ENCODE measurements at places on chromosomes 16 and 17.

DNA sequence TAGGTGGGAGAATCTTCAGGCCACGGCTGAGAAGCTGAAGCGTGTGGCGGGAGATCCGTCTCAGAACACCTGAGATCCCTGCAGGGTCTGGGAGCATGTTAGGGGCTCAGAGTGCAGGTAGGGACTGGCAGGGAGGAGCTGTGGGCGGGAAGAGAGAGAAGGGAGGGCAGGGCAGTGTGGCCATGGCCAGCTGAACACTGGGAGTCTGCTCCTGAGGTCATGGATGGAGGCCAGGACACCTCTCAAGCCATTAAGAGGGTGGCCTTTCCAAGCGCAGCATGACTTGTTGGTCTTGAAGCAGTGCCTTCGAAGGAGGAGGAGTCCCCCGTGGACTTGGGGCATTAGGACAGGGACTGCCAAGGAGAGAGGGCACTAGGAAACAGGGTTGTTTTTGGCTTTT, 23.7 kb downstream of the NAA60 start:
- no peak for DNase-seq

DNA sequence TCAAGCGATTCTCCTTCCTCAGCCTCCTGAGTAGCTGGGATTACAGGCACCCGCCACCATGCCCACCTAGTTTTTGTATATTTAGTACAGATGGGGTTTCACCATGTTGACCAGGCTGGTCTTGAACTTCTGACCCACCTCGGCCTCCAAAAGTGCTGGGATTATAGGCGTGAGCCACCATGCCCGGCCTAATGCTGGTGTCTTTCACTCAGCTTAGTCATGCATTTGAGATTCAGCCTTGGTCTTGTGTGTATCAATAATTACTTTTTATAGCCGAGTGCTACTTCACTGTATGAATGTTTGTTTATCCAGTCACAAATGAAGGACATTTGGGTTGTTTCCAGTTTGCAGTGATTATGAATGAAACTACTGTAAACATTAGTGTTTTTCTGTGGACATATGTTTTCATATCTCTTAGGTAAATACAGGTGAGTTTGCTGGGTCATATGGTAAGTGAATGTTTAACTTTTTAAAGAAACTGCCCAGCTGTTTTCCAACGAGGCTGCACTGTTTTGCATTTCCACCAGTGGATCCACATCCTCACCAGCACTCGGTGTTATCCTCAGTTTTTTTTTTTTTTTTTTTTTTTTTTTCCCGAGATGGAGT, 11.0 kb upstream of the PLCG2 start:
- no peak for DNase-seq

GRCh38 chr17:6755731-6756184, at the start of gene XAF1:
Gene XAF1 (plus strand): TSS chr17:6756046. CDS start chr17:6756079, 33 bp downstream.
- no peak for DNase-seq

DNA sequence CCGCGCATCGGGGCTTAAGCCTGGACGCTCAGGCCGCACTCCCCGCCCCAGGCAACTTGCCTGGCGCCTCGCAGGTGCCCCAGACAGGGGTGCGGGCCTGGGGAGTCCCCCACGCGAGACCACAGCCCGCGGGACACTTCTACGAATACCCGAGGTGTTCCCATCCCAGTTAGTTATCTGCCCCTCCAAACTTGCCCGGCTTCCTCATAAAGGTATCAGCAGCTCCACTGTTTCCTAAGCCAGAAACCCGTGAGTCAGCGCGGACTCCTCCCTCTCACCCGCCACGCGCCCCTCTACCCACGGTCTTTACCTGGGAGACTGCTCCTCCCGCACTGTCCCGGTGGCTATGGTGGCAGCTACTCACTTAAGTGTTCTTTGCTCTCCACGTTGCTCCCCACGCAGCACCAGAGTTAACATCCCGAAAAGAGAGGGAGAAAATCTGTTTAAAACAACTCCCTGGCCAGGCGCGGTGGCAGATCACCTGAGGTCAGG, 1.0 kb upstream of the CREBBP start:
- no peak for DNase-seq

- no peak for DNase-seq
These were observed 197.4 kb downstream of the SPECC1 start for GRCh38 chr17:20206591-20206990.

GRCh38 chr16:4303973-4304372, 11.9 kb upstream of the GLIS2 start:
- no peak for DNase-seq

- DNase-seq = no peak
These were observed 10.5 kb upstream of the MSI2 start for GRCh38 chr17:57245786-57246185.

- DNase-seq = no peak
These were observed at the start of gene KRTAP2-3 for GRCh38 chr17:41060052-41060604. Gene KRTAP2-3 (minus strand): TSS chr17:41060114. CDS start chr17:41060050, 64 bp downstream.

DNA sequence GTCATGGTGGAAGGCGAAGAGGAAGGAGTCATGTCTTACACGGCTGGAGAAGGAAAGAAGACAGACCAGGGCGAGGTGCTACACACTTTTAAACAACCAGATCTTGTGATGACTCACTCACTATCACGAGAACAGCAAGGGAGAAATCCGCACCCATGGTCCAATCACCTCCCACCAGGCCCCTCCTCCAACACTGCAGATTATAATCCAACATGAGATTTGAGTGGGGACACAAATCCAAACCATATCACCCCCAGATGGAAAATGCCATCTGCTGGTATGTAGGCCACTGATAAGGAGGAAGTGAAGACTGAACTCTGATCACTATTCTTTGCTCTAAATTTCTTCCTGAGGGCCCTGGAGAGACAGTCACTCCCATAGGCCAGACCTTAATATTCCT, 7.5 kb upstream of the ITGAX start:
- DNase-seq = no peak

DNA sequence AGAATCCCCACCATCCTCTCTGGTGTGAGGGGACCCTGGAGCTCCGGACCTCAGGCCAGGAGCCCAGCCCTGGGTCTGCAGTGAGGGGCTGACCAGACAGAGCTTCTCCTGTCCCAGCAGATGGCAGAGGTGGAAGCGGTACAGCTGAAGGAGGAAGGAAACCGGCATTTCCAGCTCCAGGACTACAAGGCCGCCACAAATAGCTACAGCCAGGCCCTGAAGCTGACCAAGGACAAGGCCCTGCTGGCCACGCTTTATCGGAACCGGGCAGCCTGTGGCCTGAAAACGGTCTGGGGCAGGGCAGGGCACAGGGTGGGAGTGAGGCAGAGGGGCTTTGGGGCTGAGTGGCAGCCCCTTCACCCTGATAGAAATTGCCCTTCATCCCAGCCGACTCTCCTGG, 527 bp downstream of the UNC45B start:
- no peak for DNase-seq

DNA sequence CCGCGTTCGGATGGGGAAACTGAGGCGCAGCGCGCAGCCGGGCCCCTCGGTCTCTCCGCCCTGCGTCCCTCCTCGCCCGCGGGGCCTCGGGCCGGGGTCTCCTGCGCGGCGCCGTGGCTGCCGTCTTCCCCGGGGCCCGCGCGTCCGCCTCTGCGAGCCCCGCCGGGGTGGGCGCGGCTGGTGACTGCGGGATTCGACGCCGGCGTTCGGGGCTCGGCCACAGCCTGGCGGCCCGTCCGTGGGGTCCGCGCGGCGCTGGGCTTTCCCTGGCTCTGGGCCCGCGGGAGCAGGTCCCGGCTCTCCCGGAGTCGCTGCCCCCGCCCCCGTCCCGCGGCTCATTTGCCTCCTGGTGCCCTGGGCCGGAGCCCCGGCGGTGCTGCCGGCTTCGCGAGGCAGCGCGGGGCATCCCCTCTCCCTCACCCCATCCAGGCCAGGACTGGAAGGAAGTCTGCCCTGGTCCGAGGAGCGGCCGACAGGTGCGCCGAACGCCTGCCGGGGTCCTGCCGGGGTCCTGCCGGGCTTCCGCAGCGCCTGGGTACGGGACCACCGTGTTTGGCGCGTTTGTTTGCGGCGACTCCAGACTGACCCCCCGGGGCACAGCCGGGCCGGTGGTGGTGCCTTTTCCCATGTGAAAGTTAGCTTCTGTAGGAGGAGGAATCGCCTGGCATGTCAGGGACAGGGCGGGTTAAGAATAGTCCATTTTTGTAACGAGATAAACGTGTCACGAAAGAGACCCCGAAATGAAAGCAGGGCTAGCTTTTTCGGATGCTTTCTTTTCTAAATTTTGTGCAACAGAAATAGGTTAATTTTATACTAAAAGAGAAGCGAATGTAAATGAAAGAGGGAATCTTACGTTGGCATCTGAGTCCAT, 671 bp downstream of the CHMP6 start:
- no peak for DNase-seq

GRCh38 chr17:3929181-3929580, 12.9 kb upstream of the P2RX1 start:
- DNase-seq = no peak

- DNase-seq = no peak
These were observed 22.4 kb downstream of the CPD start for GRCh38 chr17:30401097-30401496.

GRCh38 chr16:87407511-87408112, 15.5 kb downstream of the MAP1LC3B start:
- no peak for DNase-seq

DNA sequence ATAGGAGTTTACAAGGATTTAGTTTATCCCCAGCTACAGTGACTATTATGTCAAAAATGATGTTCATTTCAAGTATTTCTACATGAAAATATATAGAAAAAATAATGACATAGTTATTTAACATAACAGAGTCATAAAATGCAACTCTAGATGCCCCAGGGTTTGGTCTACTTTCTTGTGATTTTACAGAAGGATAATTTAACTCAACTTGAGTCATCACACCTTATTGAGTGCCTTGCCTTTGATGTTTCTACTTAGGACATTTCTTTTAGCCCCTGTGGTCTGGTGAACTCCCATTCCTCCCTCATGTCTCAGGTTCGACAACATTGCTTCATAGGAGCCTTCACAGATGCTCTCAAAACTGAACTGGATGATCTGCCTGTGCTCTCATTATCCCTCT, 2.0 kb downstream of the KRT20 start:
- no peak for DNase-seq

GRCh38 chr16:72977127-72977526, 70.8 kb downstream of the ZFHX3 start:
- no peak for DNase-seq

GRCh38 chr17:42422958-42423712, at the start of gene CAVIN1:
Gene CAVIN1 (minus strand): TSS chr17:42423256. CDS start chr17:42423097, 159 bp downstream.
- peak; percentile 67 for DNase-seq

GRCh38 chr17:60416368-60416925, 5.8 kb upstream of the CHCT1 start:
- DNase-seq = no peak

DNA sequence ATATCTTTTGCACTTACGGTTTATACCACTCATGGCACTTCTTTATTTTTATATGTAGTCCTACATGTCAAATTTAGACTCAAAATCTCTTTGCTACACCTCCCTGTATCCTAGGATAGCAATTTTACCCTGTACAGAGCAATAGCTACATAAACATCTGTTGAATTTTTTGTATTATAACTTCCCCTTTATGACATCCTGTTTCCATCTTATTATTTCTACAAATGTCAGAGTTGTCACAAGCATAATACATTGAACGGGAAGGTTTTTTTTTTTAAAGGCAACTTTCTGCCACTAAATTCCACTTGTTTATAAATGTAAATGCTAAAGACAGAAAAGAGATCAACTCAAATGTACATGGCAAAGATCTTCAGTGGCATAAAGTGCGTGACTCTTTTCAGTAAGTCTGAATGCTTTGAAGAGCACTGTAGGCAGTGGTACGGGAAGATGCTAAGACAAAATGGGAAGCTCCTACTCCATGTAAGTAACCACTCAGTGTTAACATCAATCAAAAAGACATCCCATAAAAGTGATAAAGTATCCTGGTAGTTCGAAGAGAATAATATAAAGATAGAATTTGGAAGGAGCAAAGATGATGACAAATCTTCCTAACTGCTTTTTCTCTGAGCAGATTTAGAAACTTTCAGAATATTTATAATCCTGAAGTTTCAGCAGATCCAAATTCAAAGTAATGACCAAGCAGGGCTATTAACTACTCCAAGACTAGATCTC, 26.8 kb downstream of the GNA13 start:
- DNase-seq = no peak

DNA sequence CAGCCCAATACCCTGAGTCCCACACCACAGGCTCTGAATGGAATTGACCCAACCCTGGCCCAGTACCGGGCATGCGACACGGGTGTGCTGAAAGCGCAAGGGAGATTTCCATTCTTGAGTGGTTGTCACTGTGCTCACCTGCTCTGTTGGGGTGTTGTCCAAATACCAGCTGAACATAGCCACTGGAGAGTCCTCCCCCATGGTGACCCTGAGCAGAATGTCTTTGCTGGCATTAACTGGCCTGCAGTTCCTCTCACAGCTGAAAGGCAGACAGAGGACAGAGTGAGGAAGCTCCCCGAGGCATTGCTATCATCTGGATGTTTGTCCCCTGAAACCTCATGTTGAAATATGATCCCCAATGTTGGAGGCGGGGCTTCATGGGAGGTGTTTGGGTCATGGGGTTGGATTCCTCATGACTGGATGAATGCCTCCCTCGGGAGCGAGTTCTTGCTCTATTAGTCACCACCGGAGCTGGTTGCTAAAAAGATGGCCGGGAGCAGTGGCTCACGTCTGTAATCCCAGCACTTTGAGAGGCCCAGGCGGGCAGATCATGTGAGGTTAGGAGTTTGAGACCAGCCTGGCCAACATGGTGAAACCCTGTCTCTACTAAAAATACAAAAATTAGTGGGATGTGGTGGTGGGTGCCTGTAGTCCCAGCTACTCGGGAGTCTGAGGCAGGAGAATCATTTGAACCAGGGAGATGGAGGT, 57.3 kb upstream of the BCO1 start:
- DNase-seq = no peak

- no peak for DNase-seq
These were observed 5.6 kb upstream of the ULK2 start for GRCh38 chr17:19873346-19873745.
